ENCODE measurements at places on chromosomes 16 and 17.

DNA sequence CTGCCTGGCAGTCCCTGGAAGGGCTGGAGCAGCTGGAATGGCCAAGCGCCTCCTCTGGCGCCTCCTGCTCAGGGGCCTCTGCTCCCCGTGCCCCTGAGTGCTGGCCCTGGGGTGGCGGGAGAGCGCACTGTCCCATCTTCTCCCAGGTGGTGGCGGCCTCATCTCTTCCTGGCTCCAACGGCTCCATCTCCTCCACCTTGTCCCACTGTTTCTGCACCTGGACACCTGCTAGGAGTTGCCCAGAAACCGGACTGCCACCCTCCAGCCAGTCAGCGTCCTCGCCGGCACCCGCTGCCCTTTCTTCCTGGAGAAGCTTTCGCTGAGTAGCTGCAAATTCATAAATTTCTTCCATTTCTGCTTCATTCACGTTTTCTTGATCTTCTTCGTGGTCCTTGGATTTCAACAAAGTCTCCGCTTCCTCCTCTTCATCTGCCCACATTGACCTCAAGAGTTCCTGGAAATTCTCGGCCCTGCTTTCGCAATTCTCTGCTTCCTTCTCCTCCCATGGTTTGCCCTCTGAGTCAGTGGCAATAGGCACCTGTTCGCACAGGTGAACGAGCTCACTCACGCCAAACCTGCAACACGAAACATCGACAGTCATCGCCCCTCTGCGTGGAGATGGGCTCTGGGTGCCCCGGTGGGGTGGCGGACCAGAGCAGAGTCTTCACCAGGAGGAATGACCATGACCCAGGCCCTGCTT is 13.7 kb upstream of the NLRC3 start:
- no peak for DNase-seq

DNA sequence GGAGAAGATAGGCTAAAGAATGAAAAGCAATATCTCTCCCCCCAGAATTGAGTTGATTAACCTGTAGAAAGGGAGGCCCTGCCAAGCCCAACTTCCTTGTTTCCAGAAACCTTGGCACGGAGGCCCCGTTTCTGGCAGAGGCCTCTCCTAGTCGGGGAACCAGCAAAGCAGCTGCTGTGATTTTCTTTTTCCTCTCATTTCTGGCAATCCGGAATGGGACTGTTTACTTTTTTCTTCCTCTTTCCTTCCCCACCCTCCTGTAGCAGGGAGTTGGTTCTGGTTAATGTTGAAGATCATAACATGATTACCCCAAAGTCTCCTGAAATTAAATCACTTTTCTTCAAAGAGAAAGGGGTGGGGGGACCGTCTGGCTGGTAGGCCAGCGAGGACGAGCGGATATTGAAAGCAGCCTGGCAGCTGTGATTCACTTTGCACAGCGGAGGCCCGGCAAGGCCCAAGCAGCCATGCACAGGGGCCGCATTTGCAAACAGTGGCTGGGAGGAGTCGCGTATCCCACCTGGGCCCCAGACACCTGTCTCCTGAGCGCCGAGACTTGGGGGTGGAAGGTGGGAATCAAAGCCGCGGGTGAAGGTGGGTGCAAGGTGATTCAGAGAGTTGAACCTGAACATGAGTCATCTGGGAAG is 51.5 kb downstream of the NTN1 start:
- no peak for DNase-seq

DNA sequence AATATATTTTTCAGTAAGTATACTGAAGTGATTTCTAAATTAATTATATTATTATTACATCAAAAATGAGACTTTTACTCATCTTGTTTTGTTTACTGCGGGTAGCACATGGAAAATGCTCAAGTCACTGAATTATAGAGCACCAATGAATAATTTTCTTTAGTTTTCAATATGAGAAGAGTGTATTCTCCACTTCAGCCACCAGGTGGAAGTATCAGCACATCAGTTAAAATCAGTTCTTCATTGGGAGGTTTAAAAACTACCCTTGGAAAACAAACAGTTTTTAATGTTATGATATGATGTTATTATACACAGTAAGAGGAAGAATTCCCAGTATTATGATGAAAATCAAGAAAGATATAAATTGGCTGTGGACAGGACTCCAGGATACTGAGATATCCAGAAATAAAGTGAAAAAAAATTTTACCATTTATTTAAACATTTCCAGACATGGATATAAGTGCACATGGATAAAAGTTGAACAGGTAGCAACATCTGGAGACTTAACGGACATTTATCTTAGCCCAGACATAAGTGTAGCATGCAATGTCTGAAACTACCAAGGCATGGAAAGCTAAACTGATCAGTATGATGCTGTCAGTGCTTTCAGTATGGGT is 467.3 kb downstream of the KCNJ2 start:
- peak; percentile 22 for DNase-seq

- DNase-seq, result no peak
Observed at GRCh38 chr17:67712375-67712774, 5.4 kb upstream of the NOL11 start.

DNA sequence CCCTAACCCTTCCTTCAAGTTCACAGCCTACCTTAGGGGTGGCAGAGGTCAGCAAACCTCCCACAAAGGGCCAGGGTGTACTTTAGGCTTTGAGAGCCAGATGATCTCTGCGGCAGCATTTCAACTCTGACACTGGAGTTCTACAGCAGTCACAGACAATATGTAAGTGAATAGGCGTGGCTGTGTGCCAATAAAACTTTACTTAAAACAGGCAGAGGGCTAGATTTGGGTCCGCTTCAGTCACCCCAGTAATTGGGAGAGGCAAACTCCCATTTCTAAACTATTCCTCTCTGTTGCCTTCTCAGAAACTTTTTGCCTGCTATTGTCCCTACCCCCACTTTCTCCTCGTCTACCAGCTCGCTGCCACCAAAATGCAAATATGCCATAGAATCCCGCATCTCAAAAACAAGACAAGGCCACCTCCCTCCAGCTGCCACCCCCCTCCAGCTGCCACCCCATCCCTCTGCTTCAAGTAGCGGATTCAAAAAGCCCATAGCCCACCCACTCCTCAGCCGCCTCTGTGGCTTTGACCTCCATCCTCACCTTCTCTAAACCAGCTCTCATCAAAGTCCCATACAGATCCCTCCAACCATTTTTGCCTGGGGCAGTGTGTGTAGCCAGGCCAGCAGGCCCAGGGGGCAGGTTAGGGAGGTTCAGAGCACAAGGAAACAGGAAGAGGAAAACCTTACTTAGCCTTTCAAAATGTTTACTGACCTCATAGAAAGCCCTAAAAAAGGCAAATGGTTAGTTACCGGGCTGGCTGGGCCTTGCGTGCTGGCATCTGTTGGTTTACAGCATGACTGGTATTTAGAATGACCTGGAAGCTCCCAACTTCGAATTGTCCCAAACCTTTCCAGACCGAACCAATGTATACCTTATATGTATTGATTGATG is 19.9 kb upstream of the DNAH17 start:
- DNase-seq, result no peak

GRCh38 chr17:37130984-37131446 is 182.3 kb downstream of the AATF start:
- no peak for DNase-seq

DNA sequence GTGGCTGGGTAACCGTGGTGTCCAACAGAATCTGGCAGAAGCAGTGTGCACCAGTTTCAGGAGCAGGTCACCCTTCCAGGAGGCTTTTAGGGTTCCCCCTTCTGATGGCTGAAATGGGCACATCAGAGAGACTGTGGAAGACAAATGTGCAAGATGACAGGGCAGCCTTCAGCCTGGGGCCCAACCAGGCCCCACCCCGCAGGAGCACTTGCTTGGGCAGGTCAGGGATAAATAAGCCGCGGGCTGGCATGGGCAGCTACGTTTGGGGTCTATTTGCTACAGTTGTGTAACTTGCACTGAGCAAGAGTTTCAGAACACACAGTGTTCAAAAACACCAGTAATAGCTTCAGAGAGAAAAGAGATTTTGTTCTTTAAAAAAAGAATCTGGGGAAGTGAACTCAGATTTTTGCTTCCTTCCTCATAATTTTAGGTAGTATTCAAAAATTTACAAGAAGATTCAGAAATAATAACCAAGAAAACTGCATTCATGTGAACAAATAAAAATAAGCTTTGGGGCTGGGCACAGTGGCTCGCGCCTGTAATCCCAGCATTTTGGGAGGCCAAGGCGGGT is 44.9 kb upstream of the BAHCC1 start:
- DNase-seq, result no peak

- no peak for DNase-seq
Observed at GRCh38 chr17:80352216-80352895, 62.6 kb upstream of the ENDOV start.

DNA sequence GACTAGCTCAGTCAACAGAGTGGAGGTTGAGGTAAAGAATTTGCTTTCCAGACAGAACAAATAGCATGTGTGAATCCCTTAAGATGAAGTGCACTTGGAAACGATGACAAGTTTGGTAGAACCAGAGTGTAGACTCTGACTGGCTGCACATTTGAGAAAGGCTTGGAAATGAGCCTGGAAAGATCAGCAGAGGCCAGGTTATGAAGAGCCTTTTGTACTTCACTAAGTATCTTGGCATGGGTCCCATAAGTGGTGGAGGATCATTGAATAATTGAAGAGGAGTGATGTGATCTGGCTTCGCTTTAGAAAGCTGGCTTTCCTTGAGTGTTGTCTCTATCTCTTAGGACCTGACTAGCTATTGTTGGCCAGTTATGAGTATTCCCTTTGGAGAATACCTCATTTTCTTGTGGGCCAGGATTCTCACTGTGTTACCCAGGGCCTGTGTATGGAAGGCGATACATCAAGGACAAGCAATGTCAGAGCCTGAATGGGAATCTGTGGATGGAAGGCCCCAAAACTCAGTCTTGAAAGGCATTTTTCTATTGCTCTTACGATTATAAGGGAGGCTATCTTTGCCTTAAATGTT is 329.8 kb downstream of the UTP18 start:
- DNase-seq, result no peak

DNA sequence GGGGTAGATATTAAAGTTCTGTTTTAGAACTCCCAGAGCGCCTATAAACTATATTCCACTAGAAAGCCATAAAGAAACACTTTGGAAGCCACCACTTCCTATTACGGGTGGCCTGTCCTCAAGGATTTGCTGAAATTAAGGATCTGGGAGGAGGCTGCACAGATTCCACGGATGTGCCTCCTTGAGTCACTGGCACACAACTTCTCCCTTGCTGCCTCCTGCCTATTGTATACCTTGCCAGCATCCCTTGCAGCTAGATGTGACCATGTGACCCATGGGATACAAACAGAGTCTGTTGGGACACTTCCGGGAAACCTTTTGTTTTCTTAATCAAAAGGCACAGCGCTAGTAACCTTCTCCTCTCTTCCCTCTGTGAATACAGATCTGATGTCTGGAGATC is 263.0 kb downstream of the C16orf95 start:
- no peak for DNase-seq

- no peak for DNase-seq
Observed at GRCh38 chr16:68728523-68728922, 8.6 kb upstream of the CDH1 start.

DNA sequence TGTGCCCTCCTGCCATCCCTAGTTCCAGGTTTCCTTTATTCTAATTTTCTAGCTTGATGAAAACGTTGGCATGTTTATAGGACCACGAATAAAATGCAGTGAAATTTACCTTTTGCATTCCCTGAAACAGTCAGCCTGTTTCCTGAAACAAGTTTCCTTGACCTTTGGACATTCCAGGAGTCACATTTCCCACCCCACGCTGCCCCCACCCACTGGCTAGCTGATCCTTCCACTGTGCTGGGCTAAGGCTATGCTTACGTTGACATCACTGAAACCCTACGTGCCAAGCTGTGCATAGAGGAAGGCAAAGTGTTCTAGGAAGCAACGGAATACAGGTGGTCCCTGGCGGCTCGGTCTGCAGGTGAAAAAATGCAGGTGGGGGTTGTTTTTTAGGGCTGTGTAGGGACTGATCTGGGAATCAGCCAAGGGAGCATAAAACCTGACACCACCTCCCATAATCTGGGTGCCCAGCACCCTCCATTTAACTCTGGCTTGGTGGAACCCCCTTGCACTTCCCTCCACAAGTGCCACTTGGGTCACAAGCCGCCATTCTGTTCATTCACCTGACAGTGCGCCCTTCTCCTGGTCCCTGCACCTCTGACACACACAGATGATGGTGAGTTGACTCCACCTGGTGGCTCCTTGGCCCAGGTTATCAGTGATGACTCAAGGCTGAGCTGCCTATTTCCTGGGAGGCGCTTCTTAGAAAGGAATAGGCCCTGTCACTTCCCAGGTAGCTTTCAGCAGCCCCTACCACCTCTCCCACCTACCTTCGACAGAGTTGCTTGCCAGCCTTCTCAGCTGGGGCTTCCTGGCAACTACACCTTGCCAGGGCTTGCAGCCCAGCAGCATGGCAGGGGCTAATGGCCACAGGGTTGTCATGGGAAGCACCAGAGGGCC is 83.7 kb downstream of the N4BP1 start:
- DNase-seq, result peak; percentile 16

GRCh38 chr16:65284626-65285025 is 162.8 kb upstream of the CDH11 start:
- no peak for DNase-seq

DNA sequence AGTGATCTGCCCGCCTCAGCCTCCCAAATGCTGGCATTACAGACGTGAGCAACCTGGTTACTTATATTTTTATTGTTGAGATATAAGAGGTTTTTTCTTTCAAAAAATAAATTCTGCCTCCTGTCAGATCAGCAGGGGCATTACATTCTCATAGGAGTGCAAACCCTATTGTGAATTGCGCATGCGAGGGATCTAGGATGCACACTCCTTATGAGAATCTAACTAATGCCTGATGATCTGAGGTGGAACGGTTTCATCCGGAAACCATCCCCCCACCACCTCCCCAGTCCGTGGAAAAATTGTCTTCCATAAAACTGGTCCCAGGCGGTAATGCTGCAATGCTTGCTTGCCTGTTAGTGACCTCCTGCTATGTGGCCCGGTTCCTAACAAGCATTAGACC is 7.5 kb upstream of the CNEP1R1 start:
- no peak for DNase-seq

GRCh38 chr17:73679476-73679875 is 35.2 kb upstream of the SDK2 start:
- DNase-seq, result no peak

DNA sequence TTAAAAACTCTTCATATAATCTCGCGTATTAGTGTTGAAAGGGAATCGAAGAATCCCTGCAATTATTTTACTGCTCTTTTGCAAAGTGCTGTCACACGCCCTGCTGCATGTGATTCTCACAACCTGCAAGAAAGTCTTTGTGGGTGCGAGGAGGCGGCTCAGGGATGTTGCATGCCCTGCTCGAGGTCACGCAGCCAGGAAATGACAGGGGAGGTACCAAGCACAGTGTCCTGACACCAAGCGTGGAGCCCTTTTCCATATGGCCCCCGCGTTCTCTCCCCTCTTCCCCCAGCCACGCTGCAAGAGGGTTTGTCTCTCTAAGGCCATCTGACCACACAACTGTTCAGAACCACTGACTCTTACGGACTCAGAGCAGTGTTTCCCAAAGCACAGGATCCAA is 37.6 kb downstream of the OR3A1 start:
- DNase-seq, result no peak

GRCh38 chr17:71866095-71866494 is 254.7 kb upstream of the SOX9 start:
- no peak for DNase-seq

DNA sequence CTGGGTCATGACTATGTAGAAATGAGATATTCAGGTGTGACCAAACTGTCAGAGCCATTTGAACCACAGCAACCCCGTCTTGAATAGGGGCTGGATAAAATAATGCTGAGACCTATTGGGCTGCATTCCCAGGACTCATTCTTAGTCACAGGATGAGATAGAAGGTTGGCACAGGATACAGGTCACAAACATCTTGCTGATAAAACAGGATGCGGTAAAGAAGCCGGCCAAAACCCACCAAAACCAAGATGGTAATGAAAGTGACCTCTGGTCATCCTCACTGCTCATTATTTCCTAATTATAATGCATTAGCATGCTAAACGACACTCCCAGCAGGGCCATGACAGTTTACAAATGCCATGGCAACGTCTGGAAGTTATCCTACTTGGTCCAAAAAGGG is 545.5 kb downstream of the TMEM114 start:
- no peak for DNase-seq
